ENCODE measurements at places on chromosomes 1 and 21.

DNA sequence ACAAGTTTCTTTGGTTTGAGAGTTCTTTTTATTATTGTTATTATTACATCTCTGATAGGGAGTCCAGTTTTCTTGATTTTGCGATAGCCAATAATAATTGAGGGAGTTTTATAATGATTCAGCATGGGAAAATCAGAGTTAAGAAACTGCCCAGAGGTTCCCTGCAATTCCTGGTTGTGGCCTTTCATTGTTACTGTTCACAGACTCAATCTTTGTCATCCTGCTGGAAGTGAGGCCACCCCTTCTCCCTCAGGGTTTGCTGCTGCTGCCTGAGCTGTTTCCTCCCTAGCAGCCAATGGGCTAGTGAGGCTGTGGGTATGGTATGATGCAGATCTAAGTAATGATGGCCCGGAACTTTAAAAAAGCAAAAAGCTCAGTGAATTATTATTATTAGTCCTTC is 50.2 kb upstream of the TACSTD2 start:
- no peak for DNase-seq

DNA sequence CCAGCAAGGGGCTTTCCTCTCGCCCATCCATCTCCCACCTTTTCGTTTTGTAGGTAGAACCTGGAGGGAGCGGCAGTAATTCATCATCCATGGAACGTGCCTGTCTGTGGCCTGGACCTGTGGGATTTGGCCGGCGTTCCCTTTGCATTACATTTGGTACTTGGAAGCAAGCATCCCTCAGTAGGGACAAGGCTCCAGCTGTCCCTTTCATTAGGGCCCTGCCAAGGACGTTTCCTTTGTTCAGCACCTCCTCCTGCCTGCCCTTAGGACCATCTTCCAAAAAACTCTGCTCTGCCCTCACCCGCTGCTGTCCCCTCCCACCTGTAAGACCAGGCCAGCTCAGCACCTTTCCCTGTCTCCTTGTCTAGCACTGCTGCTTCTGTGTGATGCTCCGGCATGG is 62.1 kb downstream of the RYR2 start:
- DNase-seq: no peak

- no peak for DNase-seq
Measured at GRCh38 chr1:966135-966703, at the start of gene PLEKHN1. Gene PLEKHN1, plus strand, starts transcription at chr1:966482. Its CDS starts 50 bp downstream, at chr1:966532.

GRCh38 chr1:183185941-183186490 is at the start of gene LAMC2:
Gene LAMC2, plus strand, starts transcription at chr1:183186264. Its CDS starts 89 bp downstream, at chr1:183186353.
- DNase-seq: no peak

GRCh38 chr1:25563330-25564215 is 20.2 kb downstream of the LDLRAP1 start:
- no peak for DNase-seq

DNA sequence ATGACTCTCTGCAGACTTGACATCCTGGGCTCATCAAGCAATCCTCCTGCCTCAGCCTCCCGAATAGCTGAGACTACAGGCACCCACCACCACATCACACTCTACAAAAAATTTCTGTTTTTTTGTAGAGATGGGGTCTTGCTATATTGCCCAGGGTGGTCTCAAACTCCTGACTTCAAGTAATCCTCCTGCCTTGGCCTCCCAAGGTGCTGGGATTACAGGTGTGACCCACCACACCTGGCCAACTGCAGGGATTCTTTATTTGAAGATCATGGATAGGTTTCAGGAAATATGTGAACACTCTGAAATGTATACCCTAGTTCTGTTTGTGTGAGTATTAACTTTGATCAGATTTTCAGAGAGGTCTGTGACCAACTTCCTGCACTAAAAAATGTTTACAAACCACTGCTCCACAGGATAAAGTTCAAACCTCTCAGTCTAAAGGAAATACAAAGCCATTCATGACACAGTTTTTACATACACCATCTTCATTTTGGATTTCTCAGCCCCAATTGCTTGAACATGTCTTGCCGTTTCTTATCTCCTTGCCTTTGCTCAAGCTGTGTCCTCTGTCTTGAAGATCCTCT is 252.3 kb upstream of the FGGY start:
- DNase-seq: no peak

GRCh38 chr1:223479261-223479660 is 86.0 kb downstream of the CCDC185 start:
- DNase-seq: no peak

- no peak for DNase-seq
Measured at GRCh38 chr1:94572780-94573179, 31.2 kb upstream of the F3 start.

DNA sequence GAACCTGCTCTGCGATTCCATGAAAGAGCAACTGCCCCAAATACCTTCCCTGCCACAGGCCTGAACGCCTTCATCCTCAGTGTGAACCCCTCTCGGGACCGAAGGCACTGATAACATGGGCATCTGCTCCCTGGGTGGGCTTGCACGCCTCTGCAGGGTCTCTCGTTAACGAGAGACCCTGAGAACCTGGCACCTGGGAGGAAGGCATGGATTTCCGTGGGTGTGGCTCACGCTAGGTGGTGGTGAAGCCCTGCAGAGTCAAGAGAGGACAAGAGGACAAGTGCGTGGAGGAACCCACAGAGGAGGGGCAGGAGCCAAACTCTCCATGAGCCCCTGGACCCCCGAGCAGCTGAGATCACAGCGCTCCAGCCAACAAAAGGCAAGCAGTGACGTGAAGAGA is 26.8 kb upstream of the COL6A2 start:
- DNase-seq: no peak

GRCh38 chr1:75720325-75720724 is 4.2 kb upstream of the ACADM start:
- DNase-seq: no peak

GRCh38 chr1:60866917-60867531 is 215.3 kb upstream of the NFIA start:
- DNase-seq: peak; percentile 18

- DNase-seq: no peak
Measured at GRCh38 chr21:28089599-28090441, 902.9 kb downstream of the LTN1 start.

DNA sequence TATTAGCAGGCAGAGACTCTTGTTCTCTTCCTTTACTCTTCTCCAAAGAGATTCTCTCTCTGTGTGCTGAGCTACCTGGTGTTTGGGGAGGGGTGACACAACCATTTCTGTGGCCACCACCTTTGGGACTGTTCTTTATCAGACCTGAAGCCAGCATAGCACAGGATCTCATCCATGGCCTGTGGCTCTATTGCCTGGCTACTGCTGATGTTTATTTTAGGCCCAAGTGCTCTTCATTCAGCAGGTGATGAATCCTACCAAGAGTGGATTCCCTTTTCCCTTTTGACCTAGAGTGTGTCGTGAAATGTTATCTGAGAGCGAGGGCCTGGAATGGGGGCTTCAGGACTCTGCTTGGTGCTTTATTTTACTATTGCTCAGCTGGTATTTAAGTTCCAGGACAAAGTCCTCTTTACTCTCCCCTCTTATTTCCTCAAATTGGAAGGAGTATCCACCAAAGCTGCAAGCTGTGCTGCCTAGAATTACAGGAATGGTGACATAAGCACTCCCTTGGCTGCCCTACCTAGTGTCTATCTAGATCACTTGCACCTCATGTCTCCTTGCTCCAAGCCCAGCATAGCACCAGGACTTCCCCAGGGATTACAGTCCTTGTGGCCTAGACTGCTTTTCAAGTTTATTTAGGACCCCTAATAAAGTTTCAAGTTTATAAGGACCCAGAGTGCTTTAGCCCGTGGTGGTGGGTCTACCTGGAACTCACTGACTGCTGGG is 94.7 kb upstream of the GPR52 start:
- no peak for DNase-seq

- DNase-seq: no peak
Measured at GRCh38 chr1:49163031-49163430, 386.3 kb upstream of the BEND5 start.

DNA sequence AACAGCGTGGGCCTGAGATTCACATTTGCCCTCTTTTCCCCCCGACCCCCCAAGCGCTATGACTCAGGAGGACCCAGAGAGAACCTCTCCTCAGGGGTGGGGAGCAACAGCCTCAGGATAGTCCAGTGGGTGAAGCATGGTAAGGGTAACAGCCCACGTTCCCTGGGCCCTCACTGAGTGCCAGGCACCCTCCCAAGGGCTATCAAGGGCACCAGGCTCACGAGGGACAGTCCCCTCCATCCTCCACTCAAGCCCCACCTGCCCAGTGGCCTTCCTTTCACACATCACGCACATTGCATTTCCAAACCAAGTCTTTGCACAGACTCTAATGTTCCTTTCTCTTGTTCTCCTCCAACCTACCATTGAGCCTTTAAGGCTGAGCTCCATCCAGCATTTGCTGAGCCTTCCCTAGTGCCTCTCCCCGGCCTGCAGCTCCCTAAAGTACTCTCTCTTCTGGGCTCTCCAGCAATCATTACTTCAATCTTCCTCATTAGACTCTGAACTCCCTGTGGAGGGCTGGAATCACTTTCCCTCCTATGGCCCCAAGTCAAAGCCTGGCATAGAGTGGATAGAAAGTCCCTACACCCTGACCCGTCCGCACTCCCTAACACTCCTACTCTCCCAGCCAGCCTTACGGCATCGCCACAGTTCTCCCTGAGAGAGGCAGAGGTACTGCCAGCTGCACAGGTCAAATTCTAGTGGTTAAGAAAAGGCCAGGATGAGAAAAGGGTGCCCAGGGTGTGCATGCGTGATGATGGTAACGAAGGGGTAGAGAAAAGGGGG is 1.0 kb downstream of the AKR7A2 start:
- DNase-seq: no peak

DNA sequence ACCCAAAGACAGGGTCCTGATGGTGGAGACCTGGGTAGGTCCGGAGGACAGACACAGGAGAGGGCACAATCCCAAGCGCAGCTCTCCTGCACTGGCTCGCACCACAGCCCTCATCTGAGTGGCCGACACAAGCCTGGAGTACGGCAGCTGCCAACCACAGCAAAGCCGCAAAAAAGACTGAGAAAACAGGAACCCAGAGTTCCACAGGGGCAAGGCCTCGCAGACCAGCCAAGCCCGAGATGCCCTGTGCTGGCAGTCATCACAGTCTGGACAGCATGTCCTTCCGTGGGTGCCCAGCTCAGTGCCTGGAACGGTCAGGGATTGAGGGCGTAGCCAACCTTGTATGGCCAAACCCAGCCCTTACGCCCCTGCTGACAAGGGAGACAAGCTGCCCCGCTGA is 11.4 kb downstream of the ZBTB48 start:
- no peak for DNase-seq

DNA sequence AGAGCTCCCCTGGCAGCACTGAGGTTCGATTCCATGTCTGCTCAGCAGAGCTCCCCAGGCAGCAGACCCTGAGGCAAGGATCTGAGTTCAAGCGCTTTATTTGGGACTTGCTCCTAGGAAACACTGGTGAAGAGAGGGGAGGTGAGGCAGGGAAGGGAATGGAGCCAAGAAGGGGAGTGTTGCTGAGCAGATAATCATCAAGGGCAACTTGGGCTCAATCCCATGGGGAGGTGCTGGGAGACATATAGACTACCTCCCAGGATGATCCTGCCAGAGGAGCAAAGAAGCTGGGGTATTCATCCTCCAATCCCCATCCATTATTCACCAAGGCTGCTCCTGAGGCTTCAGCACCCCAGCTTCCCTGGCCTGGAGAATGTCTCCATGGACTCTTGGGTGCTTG is 47.0 kb downstream of the GRIK3 start:
- DNase-seq: no peak

DNA sequence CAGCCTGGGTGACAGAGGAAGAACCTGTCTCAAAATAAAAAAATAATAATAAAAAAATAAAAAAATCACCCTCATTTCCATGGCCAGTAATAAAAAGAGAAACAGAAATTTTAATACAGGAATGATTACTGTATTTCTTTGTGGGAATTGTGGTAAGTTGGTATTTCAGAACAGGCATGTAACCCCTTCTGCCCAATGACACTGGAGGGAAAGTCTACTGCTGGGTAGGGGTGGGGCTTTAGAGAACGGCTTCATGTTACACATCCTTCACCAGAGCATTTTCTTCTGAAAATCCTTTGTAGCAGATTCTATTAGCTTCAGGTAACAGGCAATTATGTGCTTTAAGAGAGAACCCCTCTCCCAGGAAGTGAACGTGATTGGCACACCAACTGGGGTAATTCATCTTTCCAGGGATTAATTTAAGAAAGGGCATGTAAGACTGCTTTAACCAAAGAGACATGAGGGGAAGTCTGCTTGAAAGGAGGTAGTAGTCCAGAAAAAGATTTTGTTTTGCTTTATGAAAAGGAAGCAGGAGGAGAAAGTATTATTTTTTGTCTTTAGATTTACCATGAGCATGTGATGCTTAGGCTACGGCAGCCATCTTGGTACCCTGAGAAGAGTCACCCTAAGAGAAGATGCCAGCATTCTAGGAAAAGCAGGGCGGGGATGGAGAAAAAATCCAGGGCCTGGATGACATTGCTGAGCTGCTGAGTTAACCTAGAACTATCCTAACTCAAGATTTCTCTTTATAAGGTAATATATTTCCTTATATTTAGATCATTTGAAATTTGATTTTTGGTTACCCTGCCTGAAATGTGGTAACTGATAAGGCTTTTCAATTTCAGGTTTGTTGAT is 57.7 kb upstream of the DPT start:
- no peak for DNase-seq

- DNase-seq: no peak
Measured at GRCh38 chr1:65477414-65478378, 57.2 kb downstream of the LEPR start.

GRCh38 chr1:203626910-203627246 is 246 bp downstream of the ATP2B4 start:
- DNase-seq: no peak

GRCh38 chr21:45262616-45263015 is 25.1 kb downstream of the POFUT2 start:
- no peak for DNase-seq

DNA sequence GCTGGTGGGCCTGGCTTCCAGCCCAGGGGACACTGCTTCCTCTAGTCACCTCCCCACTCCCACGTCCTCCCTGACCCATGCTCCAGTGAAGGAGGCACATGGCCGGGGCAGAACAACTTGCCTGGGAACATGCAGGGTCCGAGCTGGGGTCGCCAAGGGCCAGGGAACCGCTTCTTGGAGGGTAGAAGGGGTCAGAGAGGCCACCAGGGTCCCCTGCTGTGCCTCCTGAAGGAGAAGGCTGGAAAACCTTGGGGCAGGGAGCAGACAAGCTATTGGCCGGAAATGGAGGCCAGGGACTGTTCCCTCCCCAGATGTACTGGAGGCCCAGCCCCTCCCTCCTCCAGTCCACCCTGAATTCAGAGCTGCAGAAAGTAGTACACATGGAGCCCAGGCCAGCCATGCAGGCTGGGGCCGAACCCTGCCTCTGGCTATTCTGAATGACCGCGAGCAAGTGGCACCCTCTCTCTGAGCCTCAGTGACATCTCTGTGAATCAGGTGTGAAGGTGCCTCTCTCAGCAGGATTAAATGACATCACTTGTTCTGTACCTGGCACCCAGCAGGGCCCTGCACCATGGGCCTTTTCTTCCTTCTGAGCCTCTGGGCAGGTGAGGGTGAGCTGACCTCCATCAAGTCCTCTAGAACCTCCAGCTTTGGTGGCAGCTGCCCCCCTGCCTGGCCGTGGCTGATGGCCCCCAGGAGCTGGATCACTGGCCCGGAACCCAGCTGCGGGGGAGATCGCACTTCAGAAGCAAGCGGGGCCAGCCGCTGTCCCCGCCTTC is 15.7 kb downstream of the SPOCD1 start:
- no peak for DNase-seq
